ENCODE measurements at places on chromosomes 2 and 18.

DNA sequence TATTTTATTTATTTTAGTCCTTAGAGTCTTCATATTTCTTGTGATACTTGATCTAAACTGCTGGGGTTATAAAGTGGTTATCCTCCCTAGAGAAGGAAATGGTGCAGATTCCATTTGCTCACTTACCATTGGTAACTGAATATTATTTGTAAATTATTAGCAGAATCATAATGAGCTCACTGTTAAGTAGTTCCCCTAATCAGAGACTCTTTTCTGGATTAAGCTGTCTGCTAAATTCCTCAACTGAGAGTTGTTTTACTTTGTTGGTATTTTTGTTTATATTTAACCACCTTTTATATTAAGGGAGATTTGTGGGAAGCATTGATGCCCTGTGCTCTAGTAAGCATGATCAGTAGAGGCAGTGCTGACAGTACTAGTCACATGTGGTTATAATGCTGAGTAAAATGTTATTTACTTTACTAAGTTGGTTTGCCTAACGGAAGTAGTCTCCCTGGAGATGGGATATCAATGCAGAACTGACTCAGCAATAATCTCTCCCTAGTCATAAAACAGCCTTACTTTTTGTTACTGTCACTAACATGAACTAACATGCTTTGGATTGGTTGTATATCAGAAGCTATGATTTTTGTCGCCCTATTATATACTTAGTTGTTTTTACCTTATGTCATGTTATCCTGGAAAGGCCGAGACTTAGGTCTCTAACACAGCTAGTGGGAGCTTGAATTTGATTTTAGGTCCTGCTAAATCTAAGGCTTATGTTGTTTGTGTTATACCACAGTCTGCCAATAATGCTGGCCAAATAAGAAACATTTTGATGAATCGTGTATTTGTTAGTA, 166.7 kb downstream of the MCFD2 start:
- no peak for DNase-seq

- DNase-seq = peak; percentile 64
Observed at GRCh38 chr18:13500227-13500865, 226.0 kb downstream of the FAM210A start.

DNA sequence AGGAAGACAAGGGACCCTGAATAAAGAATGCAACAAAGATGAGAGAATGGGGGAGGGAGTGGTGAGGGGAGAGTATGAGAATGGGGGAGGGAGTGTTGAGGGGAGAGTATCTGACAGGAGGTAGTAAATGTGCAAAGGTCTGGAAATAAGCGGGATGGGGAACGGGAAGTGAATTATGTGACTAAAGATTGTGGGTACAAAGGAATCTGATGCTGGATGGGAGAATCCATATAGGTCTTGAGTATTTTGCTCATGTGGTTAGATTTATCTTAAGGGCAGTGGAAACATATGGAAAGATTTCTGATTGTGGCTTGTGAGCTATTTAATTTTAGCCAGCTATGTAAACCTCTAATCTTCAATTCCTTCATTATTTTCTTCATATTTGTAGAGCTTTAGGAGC, 593.4 kb downstream of the DCC start:
- no peak for DNase-seq

- no peak for DNase-seq
Observed at GRCh38 chr2:47074691-47075090, 80.4 kb downstream of the STPG4 start.

DNA sequence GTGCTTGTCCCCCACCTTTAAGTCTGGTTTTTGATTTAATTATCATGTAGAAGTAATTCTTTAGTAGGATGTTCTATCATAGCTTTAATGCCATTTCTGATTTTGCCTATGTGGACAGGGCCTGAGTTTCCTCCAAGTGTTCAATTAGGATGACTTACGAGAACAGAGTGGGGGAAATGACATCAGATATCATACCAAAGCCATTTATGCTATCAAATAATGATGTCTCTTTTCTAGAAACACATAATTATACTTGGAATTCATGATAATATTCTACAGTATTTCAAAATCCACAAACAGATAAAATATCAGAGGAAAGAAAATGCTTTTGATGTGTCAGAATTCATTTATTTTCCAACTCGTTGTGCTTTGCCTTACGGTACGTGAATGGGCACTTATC, 165.9 kb upstream of the SPRED2 start:
- no peak for DNase-seq

GRCh38 chr2:1713839-1714236, 30.5 kb downstream of the PXDN start:
- DNase-seq = no peak

All from NCI-H1105 (cell line).